Esophagus muscularis mucosa (tissue), 4 donors: ENCODE measurements at places on chromosomes 4 and X.

GRCh38 chr4:25413261-25413660, 36.2 kb downstream of the ANAPC4 start:
- no peak for DNase-seq

DNA sequence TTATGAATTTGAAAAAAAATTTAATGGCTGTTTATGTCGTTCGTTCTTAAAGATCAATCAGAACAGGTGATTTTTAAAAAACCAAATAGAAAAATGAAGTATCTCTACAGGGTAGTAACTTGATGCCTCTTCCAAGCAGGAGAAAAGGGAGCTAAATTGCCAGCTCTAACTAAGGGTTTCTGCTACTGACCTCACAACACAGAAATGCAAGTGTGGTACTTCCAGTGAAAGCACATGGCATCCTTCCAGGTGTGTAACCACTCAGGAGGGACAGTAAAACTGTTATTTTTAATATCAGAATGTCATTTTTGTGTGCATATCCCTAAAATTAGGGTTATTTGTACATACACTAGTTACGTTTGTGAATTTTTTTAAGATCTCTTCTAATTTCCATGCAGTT, 116.8 kb upstream of the ZCCHC13 start:
- DNase-seq, result no peak

GRCh38 chr4:90992213-90992612, 865.0 kb downstream of the CCSER1 start:
- DNase-seq, result no peak

DNA sequence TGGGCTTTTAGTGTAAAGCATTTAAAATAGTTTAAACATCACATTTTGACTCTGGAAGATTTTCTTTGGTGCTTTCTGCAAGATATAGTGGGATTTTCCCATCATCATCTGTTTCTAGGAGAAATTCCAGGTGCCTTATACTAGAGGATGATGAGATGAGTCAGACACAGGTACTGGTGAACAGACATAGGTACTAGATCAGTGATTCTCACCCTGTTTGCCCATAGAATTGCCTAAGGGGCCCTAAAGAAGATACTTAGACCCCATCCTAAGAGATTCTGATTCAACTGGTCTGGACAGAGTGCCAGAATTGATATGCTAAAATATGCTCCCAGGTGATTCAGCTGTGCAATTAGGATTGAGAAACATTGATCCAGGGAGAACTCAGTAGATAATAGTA, 9.7 kb downstream of the TSPAN7 start:
- DNase-seq, result no peak

- DNase-seq, result no peak
These were observed 1370.3 kb downstream of the FAM133A start for GRCh38 chrX:95044331-95044730.

- DNase-seq, result no peak
These were observed at the start of gene SHROOM4 for GRCh38 chrX:50813843-50814661. TSS of gene SHROOM4 (minus strand) at chrX:50814194. CDS start at chrX:50814018, 176 bp downstream.

DNA sequence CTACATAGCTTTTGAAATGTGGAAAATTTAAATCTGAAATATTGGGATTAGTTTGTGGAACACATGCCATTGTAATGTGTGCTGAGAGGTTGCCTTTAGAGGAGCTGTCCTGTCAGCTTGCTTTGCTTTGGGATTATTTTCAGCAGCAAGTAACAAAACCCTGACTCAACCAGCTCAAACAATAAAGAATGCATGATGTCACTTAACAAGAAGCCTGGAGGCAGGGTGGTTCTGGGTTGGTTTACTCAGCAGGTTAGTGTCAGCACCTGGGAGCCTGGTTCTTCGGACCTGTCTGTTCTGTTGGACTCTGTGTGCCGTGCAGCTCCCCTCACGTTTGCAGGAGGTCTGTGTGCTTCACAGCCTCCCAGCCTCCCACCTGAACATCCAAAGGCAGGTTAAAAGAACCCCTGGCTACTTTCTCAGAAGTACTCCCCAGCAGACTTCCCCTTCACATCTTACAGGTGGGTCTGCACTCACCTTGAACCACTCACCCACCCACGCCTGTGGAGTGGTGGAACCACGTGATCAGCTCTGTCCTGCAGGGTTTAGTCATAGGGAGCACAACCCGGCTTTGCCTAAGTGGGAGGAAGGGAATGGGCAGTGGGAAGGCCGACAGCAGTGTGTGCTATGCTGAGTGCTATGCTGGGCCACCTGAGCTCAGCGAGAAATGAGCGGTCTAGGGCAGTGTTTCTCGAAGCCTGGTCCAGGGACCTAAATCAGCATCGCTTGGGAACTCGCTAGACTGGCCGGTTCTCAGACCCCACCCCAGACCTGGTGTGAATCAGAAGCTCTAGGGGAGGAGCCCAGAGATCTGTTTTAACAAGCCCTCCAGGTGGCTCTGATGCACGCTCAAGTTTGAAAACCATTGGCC, 20.4 kb downstream of the TMEM131L start:
- no peak for DNase-seq
